ENCODE measurements at places on chromosomes 1 and 21. TPM values are rescaled to one million over a fixed set of nuclear protein-coding genes. Genes with fewer than 3 reads are reported as not detected.

GSTM5 gene
- polyA plus RNA-seq, result 72.6 TPM

CSF1 gene
- 9.4 TPM for polyA plus RNA-seq

FMO4 gene
- 15.1 TPM for polyA plus RNA-seq

MYOG gene
- polyA plus RNA-seq, result 0.18 TPM

IL20 gene
- not detected for polyA plus RNA-seq

DCST2 gene
- polyA plus RNA-seq, result 2.8 TPM

TESK2 gene
- polyA plus RNA-seq, result 7.2 TPM

LCE6A gene
- not detected for polyA plus RNA-seq

CCDC24 gene
- polyA plus RNA-seq, result 19.9 TPM

DNASE2B gene
- 0.09 TPM for polyA plus RNA-seq

GRCh38 chr1:55504306-55504731 is 289.2 kb upstream of the USP24 start:
- DNase-seq, result no peak

DNA sequence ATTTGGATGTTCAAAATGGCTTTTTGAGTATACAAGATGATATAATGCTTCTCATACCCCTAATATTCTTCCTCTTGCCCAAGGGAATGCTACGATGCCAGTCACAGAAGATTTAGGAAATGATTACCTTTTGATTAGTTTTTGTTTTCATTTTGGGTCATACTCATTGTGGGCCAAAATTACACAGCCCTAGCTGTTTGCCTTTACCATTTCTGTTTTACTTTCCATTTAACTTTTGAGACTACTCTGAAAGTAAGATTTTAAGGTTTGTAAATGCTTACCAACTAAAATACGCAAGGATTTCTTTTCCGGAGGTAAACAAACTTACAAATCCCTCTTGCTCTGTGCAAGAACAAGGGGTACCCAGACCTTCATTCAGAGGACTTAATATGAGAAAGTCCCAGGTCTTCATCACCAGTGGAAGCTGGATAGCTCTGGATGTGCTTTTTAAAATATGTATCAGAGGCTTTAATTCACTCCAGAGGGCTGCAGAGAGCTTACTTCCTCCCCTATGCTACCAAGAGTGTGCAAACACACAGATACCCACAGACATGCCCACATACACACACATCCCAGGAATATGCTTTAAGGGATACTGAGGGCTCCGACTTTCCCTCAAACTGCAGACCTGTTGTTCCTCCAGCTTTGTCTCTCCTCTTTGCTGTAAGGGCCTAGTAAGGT is 631.4 kb downstream of the SMYD3 start:
- no peak for DNase-seq

DNA sequence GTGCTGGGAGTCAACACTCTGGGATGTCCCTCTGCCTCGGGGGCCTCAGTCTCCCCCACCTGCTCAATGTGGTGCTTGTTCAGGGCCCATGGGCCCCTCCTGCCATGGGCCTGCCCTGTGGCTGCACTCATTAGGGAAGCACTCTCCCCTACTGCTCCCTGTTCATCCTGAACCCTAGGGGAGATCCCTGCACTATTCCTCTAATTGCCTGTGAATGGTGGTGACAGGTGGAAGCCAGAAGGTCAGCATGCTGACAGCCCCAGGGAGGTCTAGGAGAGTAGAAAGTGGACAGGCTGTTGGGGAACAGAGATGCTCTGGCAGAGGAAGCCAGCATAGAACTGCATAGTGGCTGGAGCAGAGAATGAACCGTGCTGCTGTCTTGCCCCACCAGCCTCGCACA is 217.6 kb downstream of the TRABD2B start:
- no peak for DNase-seq

DNA sequence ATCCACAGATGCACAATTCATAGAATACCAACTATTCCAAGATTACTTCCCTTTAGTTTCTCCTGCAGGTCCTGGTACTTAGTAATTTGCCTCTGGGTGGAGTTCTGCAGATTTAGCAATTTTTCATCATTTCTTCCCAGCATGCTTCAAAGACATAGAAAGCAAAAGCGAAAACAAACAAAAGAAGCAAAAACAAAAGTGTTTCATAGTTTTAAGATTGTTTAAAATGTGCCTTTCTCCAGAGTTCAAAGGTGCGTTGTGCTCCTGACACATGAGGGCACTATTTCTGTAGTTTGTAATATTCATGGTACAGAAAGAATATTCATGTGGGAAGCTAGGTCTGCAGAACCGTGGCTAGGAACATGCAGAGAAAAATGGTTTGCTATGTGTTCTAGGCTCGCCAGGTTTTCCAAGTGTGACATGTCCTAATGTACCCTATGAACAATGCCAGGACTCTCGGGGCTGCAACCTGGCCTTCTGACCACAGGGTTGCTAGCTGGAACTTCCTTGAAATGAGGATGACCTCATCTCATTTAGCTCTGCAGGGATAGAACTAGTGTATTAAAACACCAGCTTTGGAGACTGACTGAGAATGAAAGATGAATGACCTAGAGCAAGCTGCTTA is 30.0 kb upstream of the RCSD1 start:
- no peak for DNase-seq

DNA sequence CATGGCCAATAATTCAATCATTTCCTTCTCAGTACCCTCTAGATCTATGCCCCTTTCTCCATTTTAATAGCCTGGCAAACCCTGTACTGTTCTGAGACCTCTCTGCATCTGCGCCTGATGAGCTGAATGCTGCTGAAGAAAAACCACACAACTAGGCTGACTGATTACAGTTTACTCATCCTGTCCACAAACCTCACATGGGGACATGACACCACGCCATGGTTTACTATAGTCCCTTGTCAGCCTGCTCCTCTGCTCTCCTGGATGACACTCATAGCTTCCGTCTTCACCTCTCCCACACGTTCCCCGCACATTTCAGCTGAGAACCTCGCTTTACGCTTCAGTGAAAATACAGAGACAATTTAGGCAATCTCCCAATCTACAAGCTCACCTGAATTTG is 59.7 kb downstream of the DESI2 start:
- no peak for DNase-seq

GRCh38 chr21:42692688-42693087 is 39.3 kb downstream of the PDE9A start:
- DNase-seq, result no peak

GRCh38 chr1:77514921-77515776 is 167.3 kb downstream of the ZZZ3 start:
- DNase-seq, result no peak

DNA sequence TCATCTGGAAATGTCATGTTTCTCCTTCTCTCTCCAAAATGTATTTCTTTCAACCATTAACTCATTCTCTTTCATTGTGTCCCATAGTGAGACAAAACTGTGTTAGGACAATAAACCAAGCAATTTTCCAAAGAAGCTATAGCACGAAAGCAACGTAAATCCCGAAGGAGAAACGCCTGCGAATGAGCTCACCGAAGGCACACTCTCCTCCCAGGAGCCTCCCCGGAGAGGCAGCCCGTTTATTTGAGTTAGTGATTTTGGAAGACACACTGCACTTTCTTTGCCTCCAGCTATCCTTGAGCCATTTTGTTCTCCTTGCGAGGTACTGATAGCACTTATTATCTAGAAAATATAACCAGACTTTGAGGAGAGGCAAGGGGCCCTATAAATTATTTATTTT is 41.2 kb downstream of the RSPH1 start:
- no peak for DNase-seq

DNA sequence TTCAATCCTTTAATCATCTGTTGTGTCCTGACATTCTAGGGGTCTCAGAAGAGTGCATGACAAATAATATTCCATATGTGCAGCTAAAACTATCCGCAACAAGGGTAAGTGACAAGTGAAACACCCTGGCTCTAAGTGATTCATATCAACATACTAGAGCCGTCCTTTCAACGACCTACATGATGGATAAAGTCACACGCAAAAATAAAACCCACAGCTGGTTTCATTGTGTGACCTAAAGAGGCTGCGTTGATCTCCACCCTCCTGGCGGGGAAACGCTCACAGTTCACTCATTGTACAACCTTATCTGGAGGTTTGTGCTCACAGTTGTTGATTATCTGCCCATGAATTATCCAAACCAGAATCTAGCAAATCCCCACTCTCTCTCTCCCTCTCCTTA is 365.3 kb upstream of the PKN2 start:
- no peak for DNase-seq

DNA sequence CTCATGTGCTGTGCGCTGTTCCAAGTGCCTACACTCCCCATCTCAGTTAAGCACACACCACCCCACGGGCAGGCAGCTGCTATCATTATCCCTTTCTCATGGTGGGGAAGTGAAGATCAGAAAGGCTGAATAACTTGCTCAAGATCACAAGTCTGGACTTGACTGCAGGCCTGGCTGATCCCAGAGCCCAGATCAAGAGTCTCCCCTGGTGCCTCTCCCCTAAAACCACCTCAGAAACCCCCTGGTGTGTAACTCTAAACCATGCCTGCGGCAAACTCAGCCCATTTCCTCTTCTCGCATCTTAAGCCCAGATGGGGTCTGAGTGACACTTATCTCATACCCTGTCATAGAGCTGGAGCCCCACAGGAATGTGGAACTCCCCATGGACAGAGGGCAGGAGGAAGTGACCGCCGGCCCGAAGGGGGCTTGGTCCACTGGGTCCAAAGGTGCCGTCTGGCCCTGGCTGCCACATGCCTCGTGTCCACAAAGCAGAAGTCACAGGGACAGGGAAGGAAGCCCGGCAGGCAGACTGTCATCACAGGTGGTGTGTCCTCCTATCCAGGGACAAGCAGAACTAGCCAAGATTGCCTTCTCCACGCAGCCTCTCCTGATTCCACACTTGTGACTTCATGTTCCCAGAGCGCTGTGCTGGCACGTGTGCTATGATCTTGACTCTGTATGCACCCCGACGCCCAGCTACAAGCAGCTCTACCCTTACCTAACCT is 92.1 kb downstream of the SYF2 start:
- DNase-seq, result no peak

- no peak for DNase-seq
Observed at GRCh38 chr1:248111157-248111556, 16.2 kb downstream of the OR2L13 start.

- no peak for DNase-seq
Observed at GRCh38 chr1:151069103-151069486, 1.5 kb upstream of the GABPB2 start.

DNA sequence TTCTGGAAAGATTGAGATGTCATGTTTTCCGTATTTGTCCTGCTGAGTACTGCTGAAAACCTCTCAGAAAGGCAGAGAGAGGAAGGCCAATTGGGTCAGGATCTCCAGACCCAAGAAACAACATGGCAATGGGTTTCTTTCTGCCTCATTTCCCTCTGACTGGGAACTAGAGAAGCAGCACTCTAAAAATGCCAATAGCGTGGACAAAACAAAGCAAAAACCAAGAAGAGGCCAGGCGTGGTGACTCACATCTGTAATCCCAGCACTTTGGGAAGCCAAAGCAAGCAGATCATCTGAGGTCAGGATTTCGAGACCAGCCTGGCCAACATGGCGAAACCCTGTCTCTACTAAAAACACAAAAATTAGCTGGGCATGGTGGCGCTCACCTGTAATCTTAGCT is 18.3 kb downstream of the TNFRSF9 start:
- DNase-seq, result no peak

DNA sequence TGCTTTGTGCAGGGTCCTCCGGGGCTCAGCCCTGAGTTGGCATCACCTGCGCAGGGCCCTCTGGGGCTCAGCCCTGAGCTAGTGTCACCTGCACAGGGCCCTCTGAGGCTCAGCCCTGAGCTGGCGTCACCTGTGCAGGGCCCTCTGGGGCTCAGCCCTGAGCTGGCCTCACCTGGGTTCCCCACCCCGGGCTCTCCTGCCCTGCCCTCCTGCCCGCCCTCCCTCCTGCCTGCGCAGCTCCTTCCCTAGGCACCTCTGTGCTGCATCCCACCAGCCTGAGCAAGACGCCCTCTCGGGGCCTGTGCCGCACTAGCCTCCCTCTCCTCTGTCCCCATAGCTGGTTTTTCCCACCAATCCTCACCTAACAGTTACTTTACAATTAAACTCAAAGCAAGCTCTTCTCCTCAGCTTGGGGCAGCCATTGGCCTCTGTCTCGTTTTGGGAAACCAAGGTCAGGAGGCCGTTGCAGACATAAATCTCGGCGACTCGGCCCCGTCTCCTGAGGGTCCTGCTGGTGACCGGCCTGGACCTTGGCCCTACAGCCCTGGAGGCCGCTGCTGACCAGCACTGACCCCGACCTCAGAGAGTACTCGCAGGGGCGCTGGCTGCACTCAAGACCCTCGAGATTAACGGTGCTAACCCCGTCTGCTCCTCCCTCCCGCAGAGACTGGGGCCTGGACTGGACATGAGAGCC is 22.7 kb downstream of the COL6A1 start:
- no peak for DNase-seq

- no peak for DNase-seq
Observed at GRCh38 chr1:109298666-109299557, 7.9 kb downstream of the MYBPHL start.

GRCh38 chr1:107964336-107965109 is 457 bp downstream of the VAV3 start:
- no peak for DNase-seq

DNA sequence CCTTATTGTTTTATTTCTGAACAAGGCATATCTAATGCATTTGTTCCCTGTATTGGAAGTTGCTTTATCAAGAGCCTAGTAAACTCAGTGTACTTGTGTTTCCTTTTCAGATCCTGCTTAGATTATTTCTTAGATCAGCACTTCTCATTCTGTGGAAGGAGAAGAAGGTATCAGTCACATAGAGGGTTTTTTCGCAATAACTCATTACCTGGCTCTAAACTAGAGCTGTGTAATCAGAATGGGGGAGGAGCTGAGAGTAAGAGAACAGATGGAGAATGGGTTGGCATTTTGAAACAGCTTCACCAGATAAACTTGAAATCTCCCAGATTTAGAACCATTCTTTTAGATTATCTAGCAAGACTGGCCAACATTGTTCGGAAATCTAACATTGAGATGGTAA is 11.0 kb downstream of the AHCYL1 start:
- no peak for DNase-seq

Data from renal pelvis (tissue), 12 donors.